Adrenal gland (tissue), 19 donors: ENCODE measurements at places on chromosomes 1 and 21. TPM values are rescaled to one million over a fixed set of nuclear protein-coding genes. Genes with fewer than 3 reads are reported as not detected.

PRELP gene
- 0.61 TPM for total RNA-seq

TAL1 gene
- total RNA-seq, result 1.2 TPM

TNFRSF14 gene
- 116 TPM for total RNA-seq

SPRR2A gene
- not detected for total RNA-seq

RPE65 gene
- not detected for total RNA-seq

DNA sequence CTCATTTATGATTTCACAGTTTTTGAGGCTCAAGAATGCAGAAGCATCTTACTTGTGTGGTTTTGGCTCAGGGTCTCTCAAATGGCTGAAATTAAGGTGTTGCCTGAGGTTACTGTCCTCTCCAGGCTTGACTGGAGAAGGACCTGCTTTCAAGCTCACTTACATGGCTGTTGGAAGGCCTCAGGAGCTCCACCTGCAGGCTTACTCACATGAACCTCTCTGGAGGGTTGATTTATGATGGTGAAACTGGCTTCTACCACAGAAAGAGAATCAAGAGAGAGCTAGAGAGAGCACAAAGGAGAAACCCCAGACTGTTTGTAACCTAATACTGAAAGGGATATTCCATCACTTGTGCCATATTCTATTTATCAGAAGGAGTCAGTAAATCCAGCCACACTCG is 6.2 kb upstream of the KCNK2 start:
- peak; percentile 30 for DNase-seq
